ENCODE measurements at places on chromosomes 1 and 21. TPM values are rescaled to one million over a fixed set of nuclear protein-coding genes. Genes with fewer than 3 reads are reported as not detected.

EPHX1 gene
- 60.9 TPM for total RNA-seq

ADAMTS1 gene
- 142 TPM for total RNA-seq

- no peak for DNase-seq
These were observed 166.7 kb upstream of the CHRM3 start for GRCh38 chr1:239219679-239220078.

DNA sequence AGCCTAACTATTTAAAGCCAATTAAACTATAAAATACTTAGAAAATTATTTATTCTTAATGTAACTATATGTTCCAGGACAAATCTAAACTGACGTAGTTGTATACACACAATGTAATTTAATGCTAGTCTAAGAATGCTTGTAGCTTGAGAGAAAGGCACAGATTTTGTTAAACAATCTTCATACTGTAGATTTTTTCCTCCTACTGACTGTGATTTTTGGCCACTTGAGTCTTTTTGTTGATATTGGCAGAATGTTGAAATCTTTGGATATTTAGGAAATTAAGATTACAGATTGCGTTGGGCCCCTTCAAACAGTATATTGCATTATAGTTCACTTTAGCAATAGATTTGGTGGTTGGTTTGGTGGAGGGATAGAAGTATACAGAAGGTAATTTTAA lies 40.5 kb downstream of the ATF3 start:
- DNase-seq = no peak

LDLRAD1 gene
- not detected for total RNA-seq

DNA sequence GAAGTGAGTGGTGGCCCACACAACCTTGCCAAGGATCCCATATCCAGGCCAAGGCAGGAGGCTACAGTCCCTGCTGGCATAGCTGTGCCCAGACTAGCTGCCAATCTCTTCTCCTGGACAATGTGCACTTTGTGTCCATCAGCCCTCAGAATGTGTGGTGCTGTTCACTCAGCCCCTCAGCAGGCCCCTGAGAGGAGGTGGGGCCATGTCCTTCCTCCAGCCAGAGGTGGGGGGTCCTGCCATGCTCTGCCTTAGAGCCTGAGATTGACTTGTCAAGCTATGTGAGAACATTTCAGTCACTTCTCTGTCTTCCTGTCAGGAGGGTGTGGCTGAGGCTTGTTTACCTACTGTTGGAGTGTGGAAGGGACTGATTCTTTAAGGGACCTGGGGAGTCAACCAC lies 1.4 kb downstream of the NCF2 start:
- DNase-seq = no peak

DNA sequence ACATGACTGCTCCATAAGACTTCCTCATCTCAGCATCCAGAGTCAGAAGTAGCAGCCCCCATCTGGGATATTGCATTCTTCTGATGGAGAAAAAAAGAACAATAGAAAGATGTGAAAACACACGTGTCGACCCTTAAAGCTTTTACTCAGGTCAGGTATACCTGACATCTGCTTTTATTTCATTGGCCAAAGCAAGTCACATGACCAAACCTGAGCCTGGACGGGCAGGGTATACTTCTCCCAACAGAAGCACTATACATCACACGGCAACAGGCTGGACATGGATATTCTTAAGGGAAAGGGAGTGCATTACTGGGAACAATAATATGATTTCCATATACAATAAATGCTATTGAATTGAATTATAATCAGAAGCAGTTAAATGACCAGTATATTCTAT lies 243.3 kb downstream of the LMO4 start:
- DNase-seq = no peak

BRINP3 gene
- 14.2 TPM for total RNA-seq

DNA sequence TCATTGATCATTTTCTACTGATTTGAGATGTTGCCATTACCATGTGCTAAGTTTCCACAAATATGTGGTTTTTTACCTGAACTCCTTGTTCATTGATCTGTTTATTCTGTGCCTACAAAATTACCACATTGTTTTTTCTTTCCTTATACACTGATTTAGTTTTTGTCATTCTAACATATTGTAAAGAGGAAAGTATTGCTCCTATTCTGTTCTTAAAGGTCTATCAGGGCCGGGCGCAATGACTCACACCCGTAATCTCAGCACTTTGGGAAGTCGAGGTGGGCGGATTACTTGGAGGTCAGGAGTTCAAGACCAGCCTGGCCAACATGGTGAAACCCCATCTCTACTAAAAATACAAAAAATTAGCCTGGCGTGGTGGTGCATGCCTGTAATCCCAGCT lies 75.1 kb downstream of the CAMTA1 start:
- DNase-seq = no peak

ECM1 gene
- total RNA-seq = 46.8 TPM

Data from right cardiac atrium (tissue), 5 donors.